Progenitor cell of endocrine pancreas (in vitro differentiated cells): ENCODE measurements at places on chromosomes 1 and 21. TPM values are rescaled to one million over a fixed set of nuclear protein-coding genes. Genes with fewer than 3 reads are reported as not detected.

The FCRLA gene
- total RNA-seq: not detected in 2 replicates

The OR2T11 gene
- not detected in 2 replicates for total RNA-seq

DNA sequence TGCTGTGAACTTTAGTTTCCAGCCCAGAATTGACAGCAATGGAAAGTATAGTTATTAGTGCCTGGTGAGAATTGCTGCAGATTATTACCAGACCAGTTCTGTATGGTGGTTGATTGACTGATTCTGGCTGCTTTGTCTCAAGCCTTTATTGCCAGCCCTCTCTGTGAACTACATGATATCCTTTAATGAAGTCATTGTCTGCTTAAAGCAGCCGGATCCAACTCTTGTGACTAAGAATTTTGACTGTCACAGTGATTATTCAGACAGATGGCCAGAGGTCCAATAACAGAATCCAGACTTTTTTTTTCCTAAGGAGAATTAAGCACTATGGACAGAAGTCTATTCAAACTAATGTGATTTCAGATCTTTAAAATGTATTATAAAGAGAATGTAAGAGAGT is 1548.6 kb upstream of the B3GALT2 start:
- no peak for DNase-seq
- no peak overlapping the region for H3K27ac ChIP-seq
- H3K4me1 ChIP-seq: no peaks in the 10 kb centered on the region
- H3K27me3 ChIP-seq: no peaks in the 10 kb centered on the region

DNA sequence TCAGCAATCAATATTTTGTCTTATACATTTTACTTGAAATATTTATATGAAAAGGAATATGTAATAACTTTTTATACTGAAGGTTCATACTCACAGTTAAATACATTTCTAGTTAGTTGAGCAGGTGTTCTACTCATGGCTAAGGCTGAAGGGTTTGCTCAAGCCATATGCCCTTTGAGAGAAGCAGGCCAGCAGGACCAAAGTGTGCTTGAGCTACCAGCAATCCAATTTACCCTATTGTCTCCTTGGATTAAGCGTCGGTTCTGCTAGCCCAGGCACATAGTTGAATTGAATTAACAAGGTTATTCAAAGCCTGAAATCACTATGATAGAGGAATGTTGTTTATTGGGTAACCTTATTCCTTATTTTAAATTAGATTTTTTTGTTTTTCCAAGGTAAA is 151.5 kb upstream of the BACE2 start:
- no peak for DNase-seq
- no peak overlapping the region for H3K27ac ChIP-seq
- no peak overlapping the region for H3K4me3 ChIP-seq
- no peaks in the 10 kb centered on the region for H3K36me3 ChIP-seq
- peaks cover 2% of the 10 kb centered on the region for H3K4me1 ChIP-seq

- no peaks in the 10 kb centered on the region for H3K27me3 ChIP-seq
- no peak overlapping the region for H3K27ac ChIP-seq
- H3K36me3 ChIP-seq: no peaks in the 10 kb centered on the region
- no peak for DNase-seq
- H3K4me3 ChIP-seq: no peak overlapping the region
- no peaks in the 10 kb centered on the region for H3K4me1 ChIP-seq
Measured at GRCh38 chr1:243595527-243596210, 254.4 kb downstream of the AKT3 start.

DNA sequence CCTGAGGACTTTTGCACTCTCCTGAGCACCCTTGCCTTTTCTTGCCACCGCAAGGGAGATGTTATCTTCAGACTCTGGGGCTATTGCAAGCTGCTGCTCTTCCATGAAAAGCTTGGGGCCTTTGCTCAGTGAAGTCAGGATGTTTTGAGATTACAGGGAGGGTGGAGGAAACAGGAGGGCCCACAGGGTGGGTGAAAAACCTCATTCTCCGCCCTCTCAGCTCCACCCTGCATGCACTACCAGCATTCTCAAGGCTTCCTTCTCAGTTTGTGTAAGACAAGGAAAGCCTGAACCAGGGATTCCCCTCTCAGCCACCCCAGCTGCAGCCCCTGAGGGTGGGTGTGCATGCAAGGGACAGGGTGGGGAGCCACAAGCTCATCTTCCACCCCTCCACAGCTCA is 25.8 kb upstream of the ZNF648 start:
- DNase-seq: no peak
- H3K4me1 ChIP-seq: peaks cover 4% of the 10 kb centered on the region
- no peak overlapping the region for H3K4me3 ChIP-seq
- H3K27me3 ChIP-seq: peaks cover 3% of the 10 kb centered on the region

GRCh38 chr1:52663716-52664115 is 30.7 kb downstream of the SHISAL2A start:
- no peak for DNase-seq
- no peaks in the 10 kb centered on the region for H3K27me3 ChIP-seq
- no peak overlapping the region for H3K27ac ChIP-seq
- H3K4me3 ChIP-seq: no peak overlapping the region
- no peaks in the 10 kb centered on the region for H3K36me3 ChIP-seq

DNA sequence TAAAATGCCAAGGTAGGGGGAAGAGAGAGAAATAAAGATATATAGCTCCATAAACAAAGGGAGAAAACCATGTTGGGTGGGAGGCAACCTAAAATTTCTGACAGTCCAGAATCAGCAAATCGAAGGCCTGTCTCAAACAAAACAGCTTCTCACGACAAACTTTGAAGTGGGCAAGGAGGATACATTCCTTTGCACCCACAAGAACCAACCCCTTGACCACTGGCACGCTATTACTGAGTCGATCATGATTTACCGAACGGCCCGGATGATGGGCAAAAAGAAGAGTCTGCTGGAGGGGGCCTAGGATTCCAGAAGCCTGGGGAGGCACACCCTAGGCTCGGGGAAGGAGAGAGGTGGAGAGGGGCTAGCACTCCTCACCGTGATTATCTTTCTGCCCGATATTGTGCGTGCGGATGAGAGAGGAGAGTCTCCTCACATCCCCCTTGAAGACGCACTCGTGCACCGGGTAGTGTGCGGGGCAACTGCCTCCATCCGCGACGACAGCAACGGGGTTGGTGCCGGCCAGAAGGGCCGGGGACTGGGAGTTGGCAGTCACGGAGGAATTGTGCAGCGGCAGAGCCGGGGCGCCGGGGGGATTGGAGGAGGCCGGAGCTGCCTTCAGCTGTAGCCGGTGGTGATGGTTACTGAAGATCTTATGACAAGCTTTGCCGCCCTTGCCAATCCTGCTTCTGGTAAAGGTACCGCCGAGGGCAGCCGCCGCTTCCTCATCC is 756 bp downstream of the ANKRD13C start:
- peak overlapping the region; percentile 99 for H3K27ac ChIP-seq
- DNase-seq: peak; percentile 11
- peaks cover 16% of the 10 kb centered on the region for H3K4me1 ChIP-seq
- H3K27me3 ChIP-seq: no peaks in the 10 kb centered on the region
- H3K36me3 ChIP-seq: peaks cover 1% of the 10 kb centered on the region
- peak overlapping the region; percentile 93 for H3K4me3 ChIP-seq

GRCh38 chr21:26751305-26751704 is 93.9 kb downstream of the ADAMTS1 start:
- H3K4me3 ChIP-seq: no peak overlapping the region
- no peak for DNase-seq
- no peaks in the 10 kb centered on the region for H3K27me3 ChIP-seq
- no peaks in the 10 kb centered on the region for H3K36me3 ChIP-seq
- no peak overlapping the region for H3K27ac ChIP-seq

The SIPA1L2 gene
- total RNA-seq: 37.6 and 41.0 TPM in 2 replicates

DNA sequence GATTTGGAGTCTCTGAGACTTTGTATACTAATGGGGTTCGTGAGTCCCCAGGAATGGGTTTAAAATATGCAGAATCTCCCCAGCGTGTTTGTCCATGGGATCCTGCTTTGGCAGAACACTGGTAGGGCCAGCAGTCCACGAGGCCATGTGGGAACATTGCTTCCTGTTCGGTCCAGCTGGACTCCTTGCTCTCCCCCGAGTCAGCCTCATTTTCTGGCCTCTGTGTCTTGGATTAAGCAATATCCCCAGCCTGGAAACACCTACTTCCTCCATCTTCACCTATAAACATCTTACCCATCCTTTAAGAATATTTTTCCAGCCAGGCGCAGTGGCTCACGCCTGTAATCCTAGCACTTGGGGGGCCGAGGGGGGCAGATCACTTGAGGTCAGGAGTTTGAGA is 142.4 kb downstream of the NAV1 start:
- H3K27ac ChIP-seq: no peak overlapping the region
- H3K36me3 ChIP-seq: no peaks in the 10 kb centered on the region
- H3K4me1 ChIP-seq: peaks cover 3% of the 10 kb centered on the region
- peaks cover 9% of the 10 kb centered on the region for H3K27me3 ChIP-seq
- no peak overlapping the region for H3K4me3 ChIP-seq
- DNase-seq: no peak

DNA sequence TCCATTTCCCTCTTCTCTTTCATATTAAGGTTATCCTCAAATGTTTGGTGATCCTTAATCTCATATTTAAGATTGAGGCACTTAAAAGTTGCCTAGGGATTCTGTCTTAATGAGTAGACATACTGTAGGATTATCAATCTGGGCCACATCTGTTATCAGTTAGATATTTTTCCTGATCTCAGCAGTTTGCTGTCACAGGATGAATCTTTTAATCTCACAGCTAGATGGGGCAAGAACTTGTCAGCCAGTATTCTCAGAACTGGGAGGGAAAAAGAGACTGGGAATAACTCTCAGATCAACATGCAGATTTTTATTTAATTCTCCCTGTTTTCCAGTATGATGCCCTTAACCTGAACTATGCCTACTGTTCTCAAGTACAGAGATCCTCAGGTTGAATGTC is 14.0 kb downstream of the ZNF644 start:
- peaks cover 41% of the 10 kb centered on the region for H3K36me3 ChIP-seq
- no peak for DNase-seq
- H3K4me3 ChIP-seq: no peak overlapping the region
- H3K27ac ChIP-seq: no peak overlapping the region
- H3K27me3 ChIP-seq: no peaks in the 10 kb centered on the region

DNA sequence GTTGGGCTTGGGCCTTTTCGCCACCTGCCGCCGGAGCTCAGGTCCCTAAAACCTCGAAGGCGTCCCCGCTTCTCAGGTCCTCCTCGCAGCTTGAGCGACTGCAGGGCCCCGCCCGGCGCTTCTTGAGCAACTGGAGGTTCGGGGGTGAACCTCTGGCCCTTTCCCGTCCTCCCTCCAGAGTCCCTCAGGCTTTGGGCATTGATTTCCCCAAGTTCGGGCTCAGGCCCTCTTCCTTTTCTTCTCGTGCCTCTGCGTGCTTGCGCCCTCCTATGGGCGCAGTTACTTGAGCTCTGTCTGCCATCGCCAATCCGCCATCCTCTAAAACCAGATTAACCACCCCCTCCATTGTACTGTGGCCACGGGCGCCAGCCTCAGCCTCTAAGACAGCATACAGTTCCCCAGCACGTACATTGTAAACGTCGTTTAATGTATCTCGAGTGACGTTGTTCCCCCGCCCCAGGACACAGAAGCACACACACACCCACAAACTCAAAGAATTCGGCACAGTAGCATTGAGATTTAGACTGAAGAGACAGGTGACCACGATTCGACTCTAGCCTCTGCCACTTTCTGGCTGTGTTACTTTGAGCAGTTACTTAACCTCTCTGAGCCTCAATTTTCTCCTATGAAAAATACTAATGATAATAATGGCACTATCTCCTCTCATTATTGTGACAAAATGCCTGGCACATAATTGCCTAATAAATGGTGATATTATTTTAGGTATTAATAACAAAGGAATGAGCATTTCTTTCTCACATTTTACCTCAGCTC is 22.6 kb downstream of the BTG2 start:
- peak overlapping the region; percentile 35 for H3K4me3 ChIP-seq
- peak overlapping the region; percentile 95 for H3K27ac ChIP-seq

The OR11L1 gene
- total RNA-seq: not detected in 2 replicates
